Stomach (tissue), 19 donors: ENCODE measurements at places on chromosomes 3 and 15.

- DNase-seq: no peak
These were observed 231.6 kb downstream of the ZIC1 start for GRCh38 chr3:147640781-147641180.

DNA sequence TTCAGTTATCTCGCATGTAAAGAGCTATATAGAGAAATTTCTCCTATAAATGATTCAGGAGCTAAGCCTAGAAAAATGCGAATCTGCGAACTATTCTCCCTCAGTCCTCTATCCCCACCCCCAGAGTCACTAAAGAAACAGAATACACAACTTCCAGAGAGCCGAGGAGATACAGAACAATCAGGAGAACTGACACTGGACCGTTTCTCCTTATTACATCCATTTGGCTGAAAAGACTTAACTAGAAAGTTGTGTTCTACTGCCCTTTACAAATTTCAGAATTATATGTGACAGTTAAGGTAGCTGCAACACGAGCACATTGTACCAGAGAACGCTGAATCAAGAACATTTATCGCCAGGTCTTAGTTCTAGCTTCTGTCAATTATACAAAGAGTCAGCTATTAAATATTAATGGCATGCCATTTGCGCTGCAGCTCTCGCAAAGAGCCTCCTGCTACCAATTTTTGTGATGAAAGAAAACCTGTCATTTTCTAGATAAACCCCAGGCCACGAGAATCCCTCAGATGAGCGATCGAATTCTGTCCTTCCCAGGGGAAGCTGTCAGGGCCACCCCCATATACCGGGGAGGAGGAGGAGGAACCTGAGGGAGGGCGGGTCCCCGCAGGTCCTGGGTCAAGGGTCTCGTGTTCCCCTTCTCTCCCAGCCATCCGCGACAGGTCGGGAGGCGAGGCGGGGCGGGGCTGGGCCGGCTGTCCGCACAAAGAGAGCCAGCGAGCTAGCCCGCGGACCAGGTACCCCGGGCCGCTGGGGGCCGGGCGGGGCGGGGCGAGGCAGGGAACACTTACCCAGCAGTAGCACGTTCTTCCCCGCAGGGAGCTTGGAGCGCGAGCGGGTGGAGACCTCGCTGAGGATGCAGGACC is 878 bp downstream of the DYNC1LI1 start:
- peak; percentile 67 for DNase-seq

- no peak for DNase-seq
These were observed 10.7 kb upstream of the SIAH2 start for GRCh38 chr3:150773616-150774192.

- DNase-seq: peak; percentile 45
These were observed 8.2 kb downstream of the XYLB start for GRCh38 chr3:38354588-38355330.

GRCh38 chr3:30281526-30281925 is 324.9 kb upstream of the TGFBR2 start:
- DNase-seq: no peak

- no peak for DNase-seq
These were observed 109.9 kb upstream of the TTC14 start for GRCh38 chr3:180492047-180492446.

- no peak for DNase-seq
These were observed 376.0 kb upstream of the ALCAM start for GRCh38 chr3:104990758-104991157.

DNA sequence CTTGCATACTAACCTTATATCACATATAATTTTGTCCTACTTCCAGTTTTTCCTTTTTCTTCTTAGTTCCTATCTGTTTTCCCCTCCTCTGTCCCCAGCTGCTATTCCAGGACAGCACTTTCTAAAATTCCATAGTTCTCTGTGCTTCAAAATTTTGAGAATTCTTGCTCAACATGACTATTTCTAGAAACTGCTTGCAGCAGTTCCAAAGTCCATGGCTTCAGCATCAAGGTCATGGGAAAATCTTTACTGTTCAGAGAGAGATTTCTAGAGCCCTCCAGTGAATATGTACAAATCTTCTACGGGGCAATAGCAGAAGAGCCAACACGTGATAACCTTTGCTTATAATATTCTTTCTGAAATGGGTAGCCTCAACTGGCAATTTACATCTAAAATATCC is 76.1 kb upstream of the PHLDB2 start:
- DNase-seq: no peak

DNA sequence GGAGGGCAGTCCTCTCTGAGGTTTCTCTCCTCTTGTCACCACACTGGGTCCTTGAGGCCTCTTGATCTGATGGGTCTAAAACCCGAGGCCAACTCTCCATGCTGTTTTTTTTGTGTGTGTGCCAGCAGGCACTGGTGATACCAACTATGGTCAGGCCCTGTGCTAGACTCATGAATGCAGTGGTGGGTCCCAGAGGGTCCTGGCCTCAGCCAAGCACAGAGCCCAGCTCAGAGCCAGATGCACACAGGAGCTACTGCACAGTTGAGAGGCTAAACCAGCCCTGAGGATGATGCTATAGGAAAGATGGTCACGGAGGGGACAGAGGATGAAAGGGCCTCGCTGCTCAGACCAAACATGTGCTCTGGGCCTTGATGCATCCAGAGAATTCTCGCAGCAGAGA is 33.5 kb downstream of the RAB6B start:
- no peak for DNase-seq

DNA sequence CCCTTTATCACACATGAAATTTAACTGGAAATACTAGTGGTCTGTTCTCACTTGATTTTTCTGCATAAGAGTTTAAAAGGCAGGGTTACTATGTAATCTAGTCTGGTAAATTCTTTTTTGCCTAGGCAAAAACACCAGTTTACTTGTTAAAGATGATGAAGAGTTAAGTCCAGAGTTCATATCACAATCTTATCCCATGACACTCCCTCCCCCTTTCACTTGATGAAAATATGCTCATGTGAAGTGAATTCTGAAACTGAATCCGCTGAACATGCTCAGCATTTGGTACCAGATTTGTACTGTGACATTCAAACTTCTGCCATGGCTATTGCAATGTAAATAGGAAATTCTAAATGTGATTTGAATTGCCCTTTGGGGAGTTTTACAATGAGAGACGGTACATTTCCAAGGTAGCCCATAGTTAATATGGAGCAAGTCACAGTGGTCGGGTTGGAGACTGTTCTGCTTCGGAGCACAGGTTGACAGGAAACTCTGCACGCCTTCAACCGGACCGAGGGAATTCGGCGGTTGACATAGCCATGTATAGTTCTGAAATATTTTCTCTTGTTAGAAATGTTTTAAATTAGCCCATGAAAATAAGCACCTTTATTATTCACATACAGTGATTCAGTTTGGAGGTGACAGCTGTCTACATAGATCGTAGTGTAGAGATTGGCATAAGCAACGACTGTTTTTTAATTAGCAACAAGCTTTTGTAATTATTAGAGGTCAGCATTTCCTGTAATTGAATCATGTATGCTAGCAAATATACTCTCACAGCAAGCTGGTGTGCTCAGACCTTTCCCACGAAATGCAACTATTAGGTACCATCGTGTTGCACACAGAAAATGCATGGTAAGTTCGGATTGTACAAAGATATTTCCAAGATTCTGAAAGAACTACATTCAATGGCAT is 768.6 kb upstream of the GOLIM4 start:
- DNase-seq: no peak

GRCh38 chr3:179398574-179399231 is 51.2 kb downstream of the MFN1 start:
- DNase-seq: no peak

- DNase-seq: peak; percentile 27
These were observed 232.6 kb upstream of the LRTM1 start for GRCh38 chr3:55160241-55160983.

GRCh38 chr3:25349828-25350724 is 78.0 kb upstream of the RARB start:
- no peak for DNase-seq

- DNase-seq: no peak
These were observed 19.8 kb downstream of the WDR73 start for GRCh38 chr15:84634228-84634837.

DNA sequence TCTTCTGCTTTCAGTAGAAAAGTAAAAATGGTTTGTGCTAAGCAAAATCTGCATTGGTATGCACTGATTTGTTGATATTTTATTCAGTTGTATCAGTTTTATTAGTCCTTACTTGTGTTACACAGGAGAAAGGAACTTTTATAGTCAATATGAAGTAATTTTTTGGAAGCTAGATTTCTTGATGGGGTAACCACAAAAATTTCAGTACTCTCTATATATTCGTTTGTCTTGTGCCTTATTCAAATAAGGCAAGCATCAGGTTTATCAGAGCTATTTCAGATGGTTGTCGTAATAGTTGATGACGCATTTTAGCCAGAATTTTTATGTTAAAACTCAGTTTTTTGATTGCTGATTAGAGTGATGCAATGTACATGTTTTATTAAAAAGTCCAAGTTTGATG is 50.7 kb upstream of the NIPA1 start:
- DNase-seq: no peak

GRCh38 chr3:56885453-56885852 is 83.7 kb upstream of the ARHGEF3 start:
- no peak for DNase-seq

DNA sequence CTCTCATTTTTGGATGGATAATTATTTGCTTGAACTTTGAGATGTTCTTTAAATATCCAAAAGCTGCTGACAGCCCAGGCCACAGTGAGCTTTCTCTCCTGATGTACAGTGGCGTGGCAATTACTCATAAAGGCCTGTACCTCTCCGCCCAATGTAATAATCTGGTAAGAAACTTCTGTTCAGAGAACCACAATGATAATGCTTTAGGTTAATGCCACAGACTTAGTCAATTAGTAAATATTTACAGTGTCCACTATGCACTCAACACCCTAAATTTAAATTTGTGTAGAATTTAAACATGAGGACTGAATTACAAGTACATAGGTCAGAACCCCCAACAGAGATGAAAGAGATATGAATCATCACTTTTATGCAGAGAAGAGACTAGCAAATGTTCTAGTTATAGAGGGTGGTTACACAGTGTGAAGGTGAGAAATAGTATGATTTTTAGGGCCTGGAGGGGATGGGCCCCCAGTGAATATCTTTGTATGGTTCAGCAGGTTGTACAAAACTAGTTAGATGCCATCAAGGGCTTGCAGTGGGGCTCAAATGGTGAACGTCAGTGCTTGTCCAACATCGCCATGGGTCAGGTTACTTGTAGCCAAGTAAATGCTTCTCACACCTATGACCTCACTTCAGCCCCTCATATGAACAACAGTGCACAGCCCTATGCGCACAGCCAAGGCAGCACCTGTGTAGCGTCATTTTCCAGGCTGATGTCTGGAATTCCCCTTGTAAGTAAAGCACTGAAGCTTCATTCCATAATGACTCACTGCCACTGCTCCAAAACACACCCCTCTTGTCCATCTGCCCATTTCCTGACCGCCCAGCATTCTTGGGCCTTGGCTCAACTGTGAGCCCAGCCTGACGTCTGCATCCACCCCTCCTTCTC is 13.3 kb downstream of the ABHD2 start:
- peak; percentile 68 for DNase-seq

GRCh38 chr3:168165390-168166269 is 69.9 kb upstream of the GOLIM4 start:
- DNase-seq: peak; percentile 91

DNA sequence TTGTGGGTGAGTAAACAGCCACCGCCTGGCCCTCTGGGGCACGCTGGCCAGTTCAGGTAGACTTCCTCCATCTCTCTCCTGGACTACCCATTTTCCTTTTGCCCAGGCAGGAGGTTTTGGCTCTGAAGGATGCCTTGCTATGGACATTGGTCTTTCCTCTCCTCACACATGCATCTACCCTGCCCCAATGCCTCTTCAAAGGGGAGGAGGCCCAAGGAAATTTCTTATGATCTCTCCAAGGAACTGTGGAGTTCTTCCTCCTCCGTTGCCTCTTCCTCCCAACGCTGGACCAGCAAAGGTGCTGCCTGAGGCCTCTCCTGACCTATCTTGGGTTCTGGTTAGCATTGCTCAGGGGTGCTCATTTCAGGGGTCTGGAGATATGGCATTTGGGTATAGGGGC is 33.5 kb downstream of the POMGNT2 start:
- DNase-seq: no peak

DNA sequence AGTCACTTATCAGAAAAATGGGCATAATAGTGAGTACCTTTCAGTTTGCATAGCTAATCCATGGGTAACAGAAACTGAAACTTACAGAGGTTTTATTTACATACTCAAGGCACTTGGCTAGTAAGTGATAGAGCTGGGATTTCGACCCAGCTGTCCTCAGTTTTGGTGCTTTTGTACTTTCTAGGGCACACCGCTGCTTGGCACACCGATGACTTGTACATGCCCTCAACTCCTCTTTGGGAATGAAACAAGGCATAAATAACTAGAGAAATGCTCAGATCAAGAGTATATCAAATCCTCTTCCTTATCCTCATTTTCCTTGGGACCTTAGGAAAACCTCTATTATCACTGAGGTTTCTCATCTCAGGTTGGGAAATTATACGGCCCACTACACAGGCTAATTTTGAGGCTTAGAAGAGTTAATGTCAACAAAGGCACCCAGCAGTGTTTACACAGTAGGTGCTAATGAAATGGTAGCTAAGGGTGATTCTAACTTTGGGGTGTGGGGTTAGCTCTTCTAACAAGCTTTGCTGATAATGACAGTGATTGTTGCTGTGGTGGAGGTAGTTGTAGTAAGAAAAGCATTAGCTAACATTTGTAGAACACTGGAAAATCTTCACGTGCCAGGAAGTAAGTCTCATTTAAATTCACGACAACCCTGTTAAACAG is 20.3 kb upstream of the DGKG start:
- no peak for DNase-seq

GRCh38 chr15:70643106-70643782 is 120.1 kb downstream of the UACA start:
- DNase-seq: no peak

DNA sequence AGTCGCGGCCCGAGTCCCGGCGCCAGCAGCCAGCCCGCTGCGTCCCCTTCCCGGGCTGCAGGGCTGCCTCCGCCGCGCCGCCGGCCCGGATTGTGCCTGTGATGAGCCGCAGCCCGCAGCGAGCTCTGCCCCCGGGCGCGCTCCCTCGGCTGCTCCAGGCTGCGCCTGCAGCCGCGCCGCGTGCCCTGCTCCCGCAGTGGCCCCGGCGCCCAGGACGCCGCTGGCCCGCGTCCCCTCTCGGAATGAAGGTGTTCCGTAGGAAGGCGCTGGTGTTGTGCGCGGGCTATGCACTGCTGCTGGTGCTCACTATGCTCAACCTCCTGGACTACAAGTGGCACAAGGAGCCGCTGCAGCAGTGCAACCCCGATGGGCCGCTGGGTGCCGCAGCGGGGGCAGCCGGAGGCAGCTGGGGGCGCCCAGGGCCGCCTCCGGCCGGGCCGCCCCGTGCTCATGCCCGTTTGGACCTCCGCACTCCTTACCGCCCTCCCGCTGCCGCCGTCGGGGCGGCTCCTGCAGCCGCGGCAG is 1.2 kb downstream of the CHST2 start:
- peak; percentile 63 for DNase-seq

GRCh38 chr3:43262194-43262593 is 24.1 kb upstream of the SNRK start:
- DNase-seq: no peak

- no peak for DNase-seq
These were observed 516.7 kb downstream of the MECOM start for GRCh38 chr3:169146866-169147237.

DNA sequence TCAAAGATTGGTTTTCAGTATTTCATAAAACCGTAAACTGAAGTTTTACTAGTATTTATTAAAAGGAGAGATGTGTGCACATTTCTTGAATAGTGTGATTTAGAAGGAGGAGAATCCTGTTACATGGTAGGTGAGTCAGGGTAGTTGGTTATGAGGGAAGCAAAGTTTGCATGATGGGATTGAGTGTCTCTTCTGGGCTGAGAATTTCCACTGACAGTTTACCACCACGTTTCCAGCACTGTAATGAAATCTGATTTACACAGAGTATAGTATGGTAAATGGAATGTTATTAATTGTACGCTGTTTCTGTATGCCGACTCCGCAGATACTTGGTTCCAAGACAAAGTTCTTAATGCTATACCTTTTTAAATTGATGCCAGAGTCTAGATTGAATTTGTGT is 1.6 kb downstream of the NECTIN3 start:
- DNase-seq: peak; percentile 15
